ENCODE measurements at places on chromosomes 13 and 19.

DNA sequence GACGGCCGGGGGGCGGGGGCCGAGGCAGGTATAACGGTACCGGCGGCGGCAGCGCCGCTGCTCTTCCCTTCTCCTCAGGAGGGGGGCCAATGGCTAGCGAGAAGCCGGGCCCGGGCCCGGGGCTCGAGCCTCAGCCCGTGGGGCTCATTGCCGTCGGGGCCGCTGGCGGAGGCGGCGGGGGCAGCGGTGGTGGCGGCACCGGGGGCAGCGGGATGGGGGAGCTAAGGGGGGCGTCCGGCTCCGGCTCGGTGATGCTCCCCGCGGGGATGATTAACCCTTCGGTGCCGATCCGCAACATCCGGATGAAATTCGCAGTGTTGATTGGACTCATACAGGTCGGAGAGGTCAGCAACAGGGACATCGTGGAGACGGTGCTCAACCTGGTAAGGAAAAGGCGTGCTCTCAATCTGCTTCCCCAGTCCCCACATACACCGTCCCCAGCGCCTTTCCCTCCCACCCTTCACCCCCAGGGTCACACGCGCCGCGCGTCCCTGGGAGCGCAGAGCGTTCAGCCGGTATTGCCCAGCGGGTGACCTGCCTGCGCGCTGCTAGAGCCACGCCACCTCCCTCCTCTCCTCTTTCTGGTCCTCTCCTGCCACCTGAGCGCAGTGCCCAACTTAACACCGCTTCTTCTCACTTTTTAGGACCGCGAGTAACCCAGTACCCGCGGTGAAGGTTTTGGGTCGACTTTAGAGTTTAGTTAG lies 814 bp downstream of the NBEA start:
- DNase-seq, result no peak

GRCh38 chr19:1383017-1383311 lies 743 bp upstream of the NDUFS7 start:
- no peak for DNase-seq

DNA sequence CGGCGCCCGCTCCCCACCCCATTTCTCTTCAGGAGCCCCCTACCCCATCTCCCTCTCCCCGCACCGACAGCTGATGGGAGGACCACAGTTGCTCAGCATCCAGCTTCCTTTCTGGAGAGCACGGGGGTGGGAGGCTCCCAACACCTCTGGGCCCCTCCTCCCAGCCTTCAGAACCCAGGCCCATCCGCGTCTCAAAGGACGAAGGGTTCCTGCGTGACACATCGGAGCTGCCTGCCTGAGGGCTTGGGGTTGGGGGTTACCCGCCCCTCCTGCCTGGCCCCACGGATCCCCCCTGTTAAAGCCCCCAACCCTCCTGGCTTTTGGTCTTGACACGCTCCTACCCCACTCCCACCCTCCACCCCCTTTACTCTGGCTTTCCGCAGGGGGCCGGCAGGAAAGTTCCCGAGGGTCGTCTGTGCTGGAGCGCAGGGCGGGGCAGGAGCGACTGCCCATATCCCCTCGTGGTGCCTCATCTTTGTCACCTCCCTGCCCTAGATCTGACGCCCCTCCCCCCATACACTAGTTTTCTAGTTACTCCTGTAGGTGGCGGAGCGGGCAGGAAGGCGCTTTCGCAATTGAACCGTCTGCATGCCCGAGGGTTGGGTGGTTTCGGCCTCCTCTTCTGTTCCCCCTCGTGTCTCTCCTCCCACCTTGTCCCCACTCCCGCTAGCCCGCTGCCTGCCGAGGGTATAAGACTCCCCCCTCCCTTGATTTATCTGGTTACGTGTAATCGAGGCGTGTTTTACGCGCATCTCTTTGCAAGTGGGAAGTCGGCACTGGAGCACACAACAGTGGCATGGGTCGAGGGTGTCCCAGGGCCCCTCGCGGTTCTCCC lies 924 bp downstream of the TRAPPC5 start:
- no peak for DNase-seq

DNA sequence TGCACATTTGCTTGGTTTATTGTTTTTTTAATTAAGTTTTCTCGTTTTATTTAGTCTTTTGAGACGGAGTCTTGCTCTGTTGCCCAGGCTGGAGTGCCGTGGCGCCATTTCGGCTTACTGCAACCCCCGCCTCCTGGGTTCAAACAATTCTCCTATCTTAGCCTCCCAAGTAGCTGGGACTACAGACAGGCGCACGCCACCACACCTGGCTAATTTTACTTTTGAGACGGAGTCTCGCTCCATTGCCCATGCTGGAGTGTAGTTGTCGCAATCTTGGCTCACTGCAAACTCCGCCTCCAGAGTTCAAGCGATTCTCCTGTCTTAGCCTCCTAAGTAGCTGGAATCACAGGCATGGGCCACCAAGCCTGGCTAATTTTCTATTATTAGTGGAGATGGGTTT lies 1.3 kb downstream of the RPS9 start:
- no peak for DNase-seq

GRCh38 chr13:111337206-111337605 lies 16.8 kb downstream of the TEX29 start:
- no peak for DNase-seq

Measured in DMS 273 treated with DMSO at 0.1 percent for 48 hours (cell line).